GM23338 (cell line): ENCODE measurements at places on chromosomes 6 and 20.

- no peak for DNase-seq
These were observed 46.8 kb downstream of the RREB1 start for GRCh38 chr6:7154341-7155139.

GRCh38 chr6:132813173-132813856 lies 1.1 kb upstream of the RPS12 start:
- peak; percentile 60 for DNase-seq

- no peak for DNase-seq
These were observed 108.1 kb downstream of the IRF4 start for GRCh38 chr6:499617-500016.

- no peak for DNase-seq
These were observed 8.2 kb upstream of the CCDC167 start for GRCh38 chr6:37507690-37508421.

DNA sequence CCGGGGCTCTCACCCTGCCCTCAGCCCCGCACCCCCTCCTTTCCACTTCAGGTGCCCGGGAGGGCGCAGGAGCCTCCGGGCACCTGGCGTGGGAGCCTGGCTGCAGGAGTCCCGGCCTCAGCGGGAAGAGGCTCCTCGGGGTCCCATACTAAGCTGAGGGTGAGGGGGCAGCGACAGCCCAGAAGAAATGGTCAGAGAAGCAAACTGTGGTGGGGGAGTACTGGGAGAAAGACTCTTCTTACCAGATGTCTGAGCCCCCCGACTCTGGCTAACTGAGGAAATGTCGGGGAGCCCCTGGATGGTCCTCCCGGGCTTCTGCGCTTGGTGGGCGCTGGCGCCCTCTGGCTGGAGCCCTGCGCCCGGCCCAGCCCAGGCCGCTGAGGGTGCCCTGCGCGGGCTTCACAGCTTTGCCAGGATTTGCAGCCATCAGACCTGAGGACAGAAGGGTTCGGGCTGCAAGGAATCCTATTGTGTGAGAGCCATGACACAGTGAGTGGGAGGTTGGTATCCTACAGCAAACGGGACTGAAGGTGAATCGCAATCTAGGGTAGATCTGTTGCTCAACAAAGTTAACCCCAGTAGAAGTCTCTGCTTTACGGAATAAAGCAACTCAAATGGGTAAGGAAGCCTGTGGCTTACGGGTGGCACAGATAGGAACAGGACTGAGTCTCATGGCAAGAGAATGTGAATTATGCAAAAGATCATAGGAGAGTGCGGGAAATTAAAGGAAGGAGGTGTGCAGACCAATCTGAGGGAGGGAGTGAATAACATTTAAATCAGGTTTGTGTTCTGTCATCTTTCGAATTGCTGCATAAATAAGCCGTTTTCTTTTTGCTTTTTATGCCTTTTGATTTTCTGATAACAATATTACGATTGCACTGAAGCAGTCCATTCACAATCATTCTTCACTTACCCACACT lies 639 bp upstream of the RCAN2 start:
- peak; percentile 77 for DNase-seq

- no peak for DNase-seq
These were observed 20.7 kb upstream of the HEY2 start for GRCh38 chr6:125728739-125729138.

GRCh38 chr6:161736326-161736725 lies 462.5 kb upstream of the AGPAT4 start:
- DNase-seq: no peak

DNA sequence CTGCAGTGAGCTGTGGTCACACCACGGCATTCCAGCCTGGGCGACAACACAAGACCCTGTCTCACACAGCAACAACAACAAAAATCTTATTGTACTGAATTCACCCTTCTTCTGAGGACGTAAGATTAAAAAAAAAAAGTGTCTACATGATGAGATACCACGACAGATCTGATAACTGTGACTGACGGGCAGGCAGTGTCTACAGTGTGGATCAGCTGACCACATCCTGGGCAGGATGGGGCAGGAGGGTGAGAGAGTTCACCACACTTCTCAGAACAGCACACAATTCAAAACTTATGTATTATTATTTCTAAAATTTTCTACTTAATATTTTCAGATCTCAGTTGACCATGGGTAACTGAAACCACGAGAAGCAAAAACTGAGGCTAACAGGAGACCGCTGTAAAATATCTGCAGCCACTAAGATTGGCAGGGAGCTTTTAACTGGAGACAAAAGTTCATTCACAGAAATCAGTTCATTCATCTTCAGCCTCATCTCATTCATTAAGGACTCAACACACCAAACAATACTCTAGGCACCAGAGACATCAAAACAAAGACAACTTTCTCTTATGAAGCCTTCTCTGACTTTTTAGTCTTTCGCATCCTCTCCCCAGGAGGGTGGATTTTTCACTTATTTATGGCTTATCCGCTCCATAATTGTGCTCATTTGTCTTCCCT lies 15.7 kb upstream of the NHSL1 start:
- no peak for DNase-seq

DNA sequence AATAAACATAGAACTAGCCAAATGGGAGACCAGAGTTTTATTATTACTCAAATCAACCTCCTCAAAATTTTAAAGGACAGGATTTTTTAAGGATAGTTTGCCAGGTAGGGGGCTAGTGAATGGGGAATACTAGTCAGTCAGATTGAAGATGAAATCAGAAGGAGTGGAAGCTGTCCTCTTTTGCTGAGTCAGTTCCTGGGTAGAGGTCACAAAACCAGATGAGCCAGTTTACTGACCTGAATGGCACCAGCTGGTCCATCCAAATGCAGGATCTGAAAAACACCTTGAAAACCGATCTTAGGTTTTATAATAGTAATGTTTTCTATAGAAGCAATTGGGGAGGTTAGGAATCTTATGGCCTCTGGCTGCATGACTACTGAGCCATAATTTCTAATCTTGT lies 558.2 kb downstream of the PKHD1 start:
- peak; percentile 17 for DNase-seq

DNA sequence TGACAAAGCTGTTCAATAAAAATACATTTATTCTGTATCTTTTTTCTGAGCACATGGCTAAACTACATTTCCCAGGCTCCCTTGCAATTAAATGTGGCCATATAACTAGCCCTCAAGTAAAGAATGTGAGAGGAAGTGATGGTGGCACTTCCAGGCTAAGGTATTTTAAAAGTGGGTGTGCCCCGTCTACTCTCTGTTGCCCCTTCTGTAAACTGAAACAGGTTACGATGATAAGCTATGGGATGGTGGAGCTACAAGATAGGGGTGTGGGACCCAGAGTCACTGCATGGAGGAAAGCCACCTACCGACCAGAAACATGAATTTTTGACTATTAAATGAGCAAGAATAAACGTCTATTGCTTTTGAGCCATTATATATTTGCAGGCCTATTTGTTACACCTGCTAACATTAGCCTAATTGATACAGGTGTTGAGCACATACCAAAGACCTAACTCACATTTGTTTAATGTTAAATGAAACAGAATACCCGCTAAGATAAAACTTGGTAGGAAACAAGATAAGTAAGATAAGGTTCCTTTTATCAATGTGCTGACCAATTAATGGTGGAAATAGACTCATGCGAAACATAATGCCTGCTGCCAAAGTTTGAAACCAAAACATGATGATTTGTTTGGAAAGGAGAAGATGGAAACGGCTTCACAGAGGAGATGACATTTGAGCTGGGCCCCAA lies 3.1 kb downstream of the FYN start:
- DNase-seq: peak; percentile 54

DNA sequence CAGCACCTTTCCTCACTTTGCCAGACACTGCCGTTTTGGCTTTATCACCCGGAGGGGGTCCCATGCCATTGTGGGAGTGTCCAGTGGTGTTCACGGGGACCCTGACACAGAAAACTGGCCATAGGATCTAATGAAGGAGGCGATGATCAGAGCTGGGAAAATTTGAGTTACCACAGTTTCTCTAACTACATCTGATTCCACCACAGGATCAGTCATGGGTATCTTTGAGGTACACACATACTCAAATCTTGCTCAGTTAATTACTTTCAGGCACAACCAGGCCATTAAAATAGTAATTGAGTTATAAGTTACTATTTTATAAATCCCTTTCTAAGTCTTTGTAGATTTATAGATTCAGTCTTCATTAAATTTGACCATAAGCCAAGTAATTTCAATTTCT lies 215.1 kb downstream of the PRL start:
- DNase-seq: no peak

DNA sequence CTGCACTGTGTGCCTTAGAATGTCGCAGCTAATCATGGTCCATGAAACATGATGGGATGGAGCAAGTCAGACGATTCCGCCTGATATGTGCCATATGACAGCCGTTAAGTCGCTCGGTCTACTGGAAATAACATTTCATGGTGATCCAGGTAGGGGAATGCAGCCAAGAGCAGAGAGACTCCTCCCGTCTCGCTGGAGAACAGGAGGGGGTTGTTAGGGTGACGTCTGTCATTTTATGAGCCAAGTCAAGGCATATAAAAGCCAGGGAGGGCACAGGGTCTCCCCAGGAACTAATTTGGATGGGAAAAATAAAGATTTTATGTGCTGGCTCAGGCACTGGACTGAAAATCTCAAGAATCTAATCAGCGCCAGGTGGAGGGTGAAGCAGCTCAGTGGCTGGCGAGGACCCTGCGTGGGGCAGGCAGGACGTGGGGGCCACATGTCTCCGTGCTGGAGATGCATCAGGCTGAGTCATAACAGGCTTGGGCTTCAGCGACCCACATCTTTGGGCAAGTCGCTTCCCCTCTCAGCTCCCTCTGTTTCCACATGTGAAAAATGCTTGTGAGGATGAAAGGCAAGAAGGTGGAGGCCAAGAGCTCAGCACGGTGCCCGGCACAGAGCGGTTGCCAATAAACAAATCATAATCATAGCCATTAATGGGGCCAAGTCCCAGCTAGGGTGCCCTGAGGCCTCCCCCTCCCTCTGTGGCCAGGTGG lies 234.6 kb downstream of the ANKRD60 start:
- DNase-seq: no peak

DNA sequence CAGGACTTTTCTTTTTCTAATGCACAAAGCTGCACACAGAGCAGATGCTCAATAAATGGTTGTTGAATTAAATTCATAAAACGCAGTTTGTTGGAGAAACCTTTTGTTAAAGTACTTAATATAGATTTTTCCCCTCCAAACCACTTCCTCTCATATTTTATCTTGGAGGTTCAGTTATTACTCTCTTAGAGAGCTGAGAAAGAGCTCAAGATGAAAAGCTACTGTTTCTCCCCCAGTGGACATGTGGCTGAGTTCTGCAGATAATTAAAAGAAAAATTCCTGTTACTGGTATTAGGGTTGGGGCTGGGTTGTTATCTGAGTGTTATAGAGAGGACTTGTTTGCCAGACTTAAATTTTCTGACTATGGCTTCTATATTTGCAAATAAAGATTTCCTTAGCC lies 294.0 kb downstream of the TBC1D7 start:
- DNase-seq: no peak

- no peak for DNase-seq
These were observed 190.6 kb downstream of the MANEA start for GRCh38 chr6:95767897-95768463.

GRCh38 chr6:90370493-90370959 lies 73.9 kb upstream of the BACH2 start:
- DNase-seq: no peak

- DNase-seq: no peak
These were observed 18.0 kb downstream of the TUBB2A start for GRCh38 chr6:3139090-3139903.

DNA sequence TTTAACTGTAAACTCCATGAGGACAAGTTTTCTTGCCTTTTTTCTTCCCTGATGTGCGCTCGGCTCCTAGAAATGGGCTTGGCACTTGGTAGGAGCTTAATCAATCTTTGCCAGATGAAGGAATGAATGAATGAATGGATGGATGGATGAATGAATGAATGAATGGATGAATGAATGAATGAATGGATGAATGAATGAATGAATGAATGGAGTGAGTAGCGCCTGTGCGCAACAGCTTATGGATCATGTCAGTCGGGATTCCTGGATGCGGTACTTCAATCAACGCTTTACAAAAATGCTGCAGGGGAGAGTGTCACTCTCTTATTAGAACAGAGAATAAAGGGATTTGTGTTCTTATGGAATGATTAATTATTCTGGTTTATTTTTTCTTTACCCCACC lies 267.3 kb downstream of the TFAP2C start:
- DNase-seq: no peak

DNA sequence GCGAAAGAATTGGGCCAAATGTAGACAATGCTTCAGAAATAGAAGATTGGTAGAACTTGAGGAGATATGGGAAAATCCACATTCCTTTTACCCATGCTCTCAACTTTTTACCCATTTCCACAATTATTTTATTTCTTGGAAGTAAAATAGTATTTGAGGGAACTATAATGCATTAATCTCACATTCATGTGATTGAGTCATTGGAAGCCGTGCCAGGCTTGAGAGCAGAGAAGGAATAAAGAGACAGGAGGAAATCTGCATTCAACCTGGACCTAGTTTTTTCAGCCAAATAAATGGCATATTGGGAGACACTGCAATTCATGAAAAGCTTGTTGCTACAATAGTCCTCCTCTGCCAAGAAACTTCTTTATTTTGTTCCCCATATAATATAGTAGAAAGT lies 2.8 kb upstream of the NUP153 start:
- DNase-seq: no peak

GRCh38 chr20:45082468-45082867 lies 18.5 kb downstream of the KCNS1 start:
- DNase-seq: no peak

DNA sequence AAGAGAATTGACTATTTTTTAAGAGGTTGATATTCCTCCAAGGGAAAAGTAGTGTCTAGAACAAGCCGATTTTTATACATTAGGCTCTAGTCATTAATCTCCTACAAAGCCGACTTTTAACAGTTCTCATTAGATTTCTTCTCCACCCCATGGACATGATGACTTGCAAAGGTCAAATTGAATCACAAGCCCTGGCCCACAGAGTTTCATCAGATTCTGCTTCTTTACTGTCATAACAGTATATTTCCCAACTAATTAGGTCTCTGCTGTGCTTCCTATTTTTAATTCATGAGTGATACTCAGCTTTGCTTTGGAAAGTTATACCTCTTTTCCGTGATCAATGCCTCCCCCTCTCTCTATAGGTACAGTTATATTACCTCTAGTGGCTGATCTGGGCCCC lies 90.6 kb upstream of the ADGRB3 start:
- DNase-seq: no peak

GRCh38 chr20:58344741-58345140 lies 35.2 kb downstream of the RAB22A start:
- no peak for DNase-seq

DNA sequence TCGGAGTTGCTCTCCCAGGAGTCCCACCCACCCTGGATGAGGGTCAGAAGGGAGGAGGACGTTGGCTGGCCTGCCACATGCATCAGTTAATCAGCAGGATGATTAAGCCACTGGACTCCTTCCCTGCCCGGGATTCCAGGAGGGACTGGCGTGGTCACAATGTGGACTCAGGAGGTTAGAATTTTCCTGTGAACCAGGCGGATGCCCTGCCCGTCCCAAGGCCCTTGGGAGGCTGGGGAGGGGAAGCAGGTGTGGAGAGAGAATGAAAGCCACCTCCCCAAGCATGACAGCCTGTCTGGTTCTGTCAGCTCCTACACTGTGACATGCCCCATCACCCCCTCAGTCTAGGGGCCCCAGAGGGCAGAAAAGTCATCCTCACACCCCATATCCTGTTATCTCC lies 11.6 kb upstream of the ITPR3 start:
- no peak for DNase-seq

- no peak for DNase-seq
These were observed 5.1 kb upstream of the ADAM33 start for GRCh38 chr20:3686867-3687321.
